ENCODE measurements at places on chromosomes 5 and 9.

DNA sequence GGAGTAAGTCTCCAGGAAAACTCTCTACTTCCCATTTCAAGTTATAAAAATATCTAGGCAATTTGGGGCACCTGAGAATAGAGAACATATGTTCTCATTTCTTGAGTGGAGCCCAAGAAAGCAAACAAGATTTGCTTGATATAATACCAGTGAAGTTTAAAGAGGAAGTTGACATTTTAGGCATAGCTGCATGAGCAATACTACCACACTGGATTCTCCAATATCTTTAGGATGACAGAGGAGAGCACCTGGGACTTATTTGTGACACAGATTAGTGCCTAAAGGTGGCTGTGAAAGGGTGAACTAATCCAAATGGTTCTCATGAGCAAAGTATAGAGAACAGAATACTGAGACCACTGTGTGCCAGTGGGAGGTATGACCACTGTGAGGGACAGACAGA is 423.5 kb upstream of the RIOK2 start:
- no peak for DNase-seq

DNA sequence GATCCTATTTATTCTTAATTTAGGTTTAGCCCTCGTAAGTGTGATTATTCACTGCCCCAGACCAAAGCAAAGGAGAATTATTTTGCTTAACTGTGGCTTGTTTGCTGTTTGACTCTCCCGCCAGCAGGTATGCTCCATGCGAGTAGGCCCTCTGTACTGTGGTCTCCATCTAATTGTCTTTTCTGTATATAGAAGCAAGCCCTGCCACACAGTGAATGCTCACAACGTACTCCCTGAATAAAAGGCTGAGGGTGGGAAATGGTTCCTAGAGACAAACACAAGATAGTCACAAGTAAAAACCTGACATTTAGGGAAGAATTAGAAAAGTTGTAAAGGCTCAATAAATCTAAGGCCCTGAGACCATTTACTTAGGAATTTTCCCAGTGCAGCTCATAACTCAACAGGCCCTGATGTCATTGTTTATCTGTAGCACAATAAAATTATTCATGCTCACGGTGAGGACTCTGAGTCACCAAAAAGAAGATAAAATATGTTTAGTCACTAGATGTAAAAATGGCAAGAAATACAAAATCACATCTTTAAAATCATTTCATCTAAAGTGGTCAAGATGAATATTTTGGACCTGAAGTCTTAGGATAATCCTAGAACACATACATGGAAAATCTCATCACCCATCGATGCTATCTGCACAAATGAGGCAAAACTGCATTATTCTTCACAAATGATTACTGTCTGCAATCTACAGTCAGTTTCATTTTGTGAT is 473.2 kb downstream of the ENC1 start:
- DNase-seq: no peak

DNA sequence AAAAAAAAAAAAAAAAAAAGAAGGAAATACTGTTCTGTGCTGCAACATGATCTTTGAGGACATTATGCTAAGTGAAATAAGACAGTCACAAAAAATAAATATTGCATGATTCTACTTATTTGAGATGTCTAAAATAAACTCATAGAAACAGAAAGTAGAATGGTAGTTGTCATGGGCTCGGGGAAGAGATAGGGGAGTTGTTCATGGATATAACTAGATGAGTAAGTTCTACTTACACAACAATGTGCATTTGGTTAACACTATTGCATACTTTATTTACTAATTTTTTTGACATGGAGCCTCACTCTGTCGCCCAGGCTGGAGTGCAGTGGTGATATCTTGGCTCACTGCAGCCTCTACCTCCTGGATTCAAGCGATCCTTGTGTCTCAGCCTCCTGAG is 15.2 kb downstream of the MAML1 start:
- DNase-seq: no peak

GRCh38 chr9:137795156-137795666 is 82.4 kb upstream of the CACNA1B start:
- DNase-seq: no peak

DNA sequence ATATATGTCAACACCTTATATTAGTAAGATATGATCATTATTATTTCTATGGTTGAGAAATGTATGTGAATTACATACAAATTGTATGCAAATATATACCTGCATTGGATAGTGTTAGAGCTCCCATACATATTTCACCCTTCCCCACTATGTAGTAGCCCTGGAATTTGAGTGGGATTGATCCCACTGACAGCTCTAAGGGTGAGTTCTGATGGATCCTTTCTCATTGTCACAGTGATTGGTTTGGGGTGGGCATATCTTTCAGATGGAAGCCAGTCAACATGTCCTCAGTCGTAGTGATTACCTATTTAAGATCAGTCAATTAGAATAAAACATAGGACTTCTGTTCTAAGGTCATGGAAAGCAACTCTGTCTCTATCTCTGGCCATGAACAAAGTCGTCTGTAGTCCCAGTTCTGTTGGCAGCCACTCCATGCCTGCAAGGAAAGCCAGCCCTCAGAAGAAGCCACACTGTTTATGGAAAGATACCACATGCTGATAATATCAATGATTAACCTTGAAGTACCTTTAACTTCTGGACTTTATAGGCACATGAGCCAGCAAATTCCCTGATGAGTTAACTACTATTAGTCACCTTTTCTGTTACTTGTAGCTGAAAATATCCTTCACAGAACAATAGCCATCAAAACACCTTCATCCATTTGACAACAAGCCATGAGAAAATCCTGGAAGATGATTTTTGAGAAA is 5.1 kb upstream of the CCDC192 start:
- no peak for DNase-seq

DNA sequence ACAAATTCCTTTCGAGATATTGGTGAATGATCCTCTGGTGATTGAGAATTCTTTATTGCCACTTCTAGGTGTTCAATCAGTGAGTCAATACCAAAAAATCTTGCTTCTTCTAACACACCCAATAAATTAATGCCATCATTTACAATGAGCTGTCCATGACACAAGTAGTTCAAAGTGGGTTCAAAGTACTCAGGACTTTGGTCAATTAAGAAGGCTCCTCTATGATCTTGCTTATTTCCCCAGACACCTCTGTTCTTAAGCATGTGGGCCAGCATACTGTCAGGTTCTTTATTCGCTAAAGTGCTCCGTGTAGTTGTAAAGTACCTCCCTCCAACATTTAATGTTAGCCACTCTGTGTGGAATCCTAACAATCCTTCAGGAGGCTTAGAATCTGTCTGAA is 127.1 kb downstream of the WDR70 start:
- DNase-seq: no peak

- no peak for DNase-seq
These were observed 1640.9 kb upstream of the C9orf72 start for GRCh38 chr9:29214154-29214689.

DNA sequence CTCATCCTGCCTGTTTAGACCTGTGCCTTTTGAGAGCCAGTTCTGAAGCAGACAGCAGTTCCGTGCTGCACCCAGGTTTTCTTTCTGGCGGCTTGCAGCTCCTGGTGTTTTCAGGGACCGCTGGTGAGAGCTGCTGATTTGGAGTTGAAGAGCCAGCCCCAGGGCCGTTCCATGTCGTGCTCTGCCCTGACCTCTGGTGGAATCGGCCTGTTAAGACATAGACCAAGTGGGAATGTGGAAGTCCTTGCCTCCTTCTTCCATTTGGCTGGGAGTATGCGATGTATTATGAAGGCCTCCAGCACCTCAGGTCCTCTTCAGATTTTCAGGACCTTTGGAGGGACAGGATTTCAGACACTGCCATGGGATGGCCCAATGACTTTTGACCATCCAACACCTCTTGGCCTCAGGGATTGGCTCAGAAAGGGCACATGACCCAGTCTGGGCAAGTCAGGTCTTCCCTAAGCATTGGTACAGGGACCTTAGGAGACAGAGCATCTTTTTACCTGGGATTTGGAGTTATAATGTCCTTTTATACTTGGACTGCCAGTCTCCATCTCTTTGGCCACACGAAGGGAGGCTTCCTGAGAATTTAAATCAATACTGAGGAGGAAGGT is 136.1 kb upstream of the CLINT1 start:
- peak; percentile 2 for DNase-seq

DNA sequence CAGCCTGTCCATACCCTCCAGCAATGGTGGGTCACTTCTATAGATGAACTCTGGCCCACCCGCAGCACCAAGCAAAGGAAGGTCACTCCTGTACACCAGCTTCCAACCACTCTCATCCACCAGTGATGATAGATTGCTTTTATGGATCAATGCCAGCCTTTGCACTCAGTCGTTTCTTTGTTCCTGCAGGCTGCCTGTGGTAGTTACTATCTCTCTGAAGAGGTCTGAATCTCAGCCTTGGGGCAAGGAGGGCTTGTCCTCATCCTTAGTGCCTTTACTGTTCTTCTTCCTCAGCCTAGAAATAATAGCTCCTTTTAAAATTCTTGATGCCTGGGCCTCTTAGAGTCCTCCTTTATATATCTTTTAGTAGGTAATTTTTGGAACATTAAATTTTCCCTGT is 100.8 kb downstream of the TMC1 start:
- DNase-seq: no peak

DNA sequence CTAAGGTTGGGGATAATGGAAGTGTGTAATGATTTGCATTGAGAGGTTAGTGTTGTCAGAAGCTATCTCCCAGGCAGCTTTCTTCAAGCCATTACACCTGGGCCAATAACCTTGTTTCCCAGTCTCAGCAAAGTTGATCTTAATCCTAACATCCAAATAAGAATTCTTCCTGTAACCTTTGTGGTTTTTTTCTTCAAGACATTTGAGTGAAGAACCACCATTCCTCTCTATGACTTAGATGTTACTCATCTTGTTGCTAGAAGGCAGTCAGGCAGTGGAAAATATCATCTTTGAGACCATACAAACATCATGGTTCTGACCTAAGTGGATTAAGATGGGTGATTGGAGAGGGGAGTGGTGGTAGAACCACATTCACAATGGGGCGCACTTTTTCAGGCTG is 103.5 kb downstream of the NDUFAF2 start:
- no peak for DNase-seq

GRCh38 chr5:44952376-44952775 is 143.6 kb downstream of the MRPS30 start:
- no peak for DNase-seq

DNA sequence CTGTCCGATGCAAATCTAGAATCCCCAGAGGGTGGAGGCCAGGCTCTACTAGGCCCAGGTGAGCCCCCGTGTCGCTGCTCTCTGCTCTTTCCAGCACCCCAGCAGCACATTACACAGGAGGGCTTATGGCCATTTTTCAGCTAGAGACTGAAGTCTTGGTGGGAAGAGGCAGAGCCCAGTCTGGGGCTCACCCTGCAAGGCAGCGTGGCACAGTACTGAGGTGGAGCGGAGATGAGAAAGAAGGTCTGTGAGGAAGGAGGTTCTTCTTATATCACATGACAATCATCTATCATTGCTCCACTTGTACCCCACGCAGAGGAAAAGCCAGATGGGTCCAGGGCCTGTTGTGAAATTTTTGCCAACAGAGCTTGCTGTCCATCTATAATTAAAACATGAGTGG is 10.0 kb upstream of the KIF12 start:
- no peak for DNase-seq

- peak; percentile 28 for DNase-seq
These were observed 1467.1 kb downstream of the FOXD4L5 start for GRCh38 chr9:63817622-63818518.

GRCh38 chr9:130158001-130158400 is 14.2 kb upstream of the NCS1 start:
- no peak for DNase-seq

DNA sequence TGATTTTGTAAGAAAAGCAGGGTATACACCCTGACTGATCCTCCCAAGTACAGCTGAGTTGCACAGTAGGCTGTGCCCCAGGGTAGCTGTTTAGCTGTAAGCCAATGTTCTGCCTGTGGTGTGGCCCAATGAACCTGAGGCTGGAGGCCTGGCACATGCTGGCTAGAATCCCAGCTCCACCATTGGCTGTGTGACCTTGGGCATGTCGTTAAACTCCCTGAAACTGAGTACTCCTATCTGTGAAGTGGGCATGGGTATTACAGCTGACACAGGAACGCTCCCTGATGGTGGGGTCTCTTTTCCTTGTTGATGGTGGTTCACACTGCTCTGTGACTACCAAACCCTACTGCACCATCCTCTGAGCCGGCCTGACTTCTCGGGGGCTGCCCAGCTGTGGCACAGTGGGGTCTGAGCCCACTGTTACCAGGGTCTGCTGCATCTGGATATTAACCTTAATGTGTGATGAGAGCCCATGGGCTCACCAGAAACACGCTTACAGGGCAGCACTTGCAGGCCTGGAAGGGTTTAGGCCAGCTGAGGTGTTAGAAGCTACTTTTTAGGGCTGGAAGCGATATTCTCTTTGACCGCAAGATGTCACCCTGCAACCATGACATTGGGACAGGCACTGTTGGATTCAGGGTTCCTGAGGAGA is 7.0 kb upstream of the GADD45G start:
- no peak for DNase-seq

GRCh38 chr5:142109331-142110045 is 909 bp downstream of the NDFIP1 start:
- no peak for DNase-seq

GRCh38 chr9:126067031-126067734 is 259.4 kb upstream of the MVB12B start:
- no peak for DNase-seq

- no peak for DNase-seq
These were observed 27.2 kb upstream of the ZNF608 start for GRCh38 chr5:124773315-124774311.

DNA sequence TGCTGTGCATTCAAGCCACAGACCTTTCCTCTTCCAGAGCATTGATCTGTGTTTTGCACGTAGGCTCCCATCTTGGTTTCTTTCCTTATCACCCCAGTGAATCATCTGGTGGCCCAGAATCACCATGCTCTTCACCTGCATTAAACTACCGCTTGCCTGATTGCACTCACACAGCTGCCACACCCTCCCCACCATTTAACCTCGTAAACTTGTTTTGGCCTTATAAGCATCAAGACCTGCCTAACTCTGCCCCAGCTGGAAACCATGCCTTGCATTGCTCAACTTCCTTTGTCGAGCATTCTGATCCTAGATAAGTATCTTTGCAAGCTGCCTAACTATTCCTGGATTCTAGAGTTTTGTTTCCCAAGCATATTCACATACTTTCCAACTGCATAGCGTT is 369.6 kb upstream of the SEMA6A start:
- DNase-seq: no peak

GRCh38 chr5:92969781-92970237 is 611.2 kb downstream of the NR2F1-AS1 start:
- no peak for DNase-seq

- no peak for DNase-seq
These were observed 625 bp upstream of the UBLCP1 start for GRCh38 chr5:159262472-159262858.

DNA sequence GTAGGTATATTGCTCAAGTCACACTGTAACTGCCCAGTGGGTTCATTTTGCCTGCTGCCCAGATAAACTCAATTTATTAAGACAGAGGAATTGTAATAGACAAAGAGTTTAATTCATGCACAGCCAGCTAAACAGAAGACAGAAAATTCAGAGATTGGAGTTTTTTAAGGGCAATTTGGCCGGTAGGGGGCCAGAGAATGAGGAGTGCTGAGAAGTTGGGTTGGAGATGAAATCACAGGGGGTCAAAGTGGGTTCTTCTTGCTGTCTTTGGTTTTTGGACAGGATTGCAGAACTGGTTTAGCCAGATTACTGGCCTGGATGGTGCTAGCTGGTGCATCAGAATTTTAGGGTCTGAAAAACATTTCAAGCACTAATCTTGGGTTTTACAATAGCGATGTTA is 20.7 kb upstream of the IL33 start:
- DNase-seq: no peak

Measured in activated CD8-positive, alpha-beta memory T cell treated with anti-CD3 and anti-CD28 coated beads for 1 hour (primary cell).